Nucleus accumbens (tissue), 56 donors: ENCODE measurements at places on chromosomes 4 and X.

GRCh38 chr4:105634402-105635080 is 73.9 kb downstream of the INTS12 start:
- no peak for DNase-seq

DNA sequence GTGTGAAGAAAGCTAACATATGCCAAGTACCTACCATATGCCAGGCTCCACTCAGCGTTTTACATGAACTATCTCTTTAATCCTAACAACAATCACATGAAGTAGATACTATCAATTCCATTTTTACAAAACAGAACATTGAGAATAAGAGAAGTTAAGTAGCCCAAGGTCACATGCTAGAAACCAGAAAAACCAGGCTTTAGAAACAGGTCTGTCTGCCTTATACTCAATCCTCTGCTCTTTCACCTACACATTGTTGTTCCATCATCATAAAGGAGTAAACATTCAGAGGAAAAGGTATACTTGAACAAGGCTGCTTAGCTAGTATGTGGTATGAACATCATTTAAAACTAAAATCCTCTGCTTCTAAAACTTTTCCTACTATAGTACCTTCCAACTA is 42.1 kb downstream of the WDFY3 start:
- no peak for DNase-seq

GRCh38 chr4:56787380-56787779 is 34.1 kb downstream of the SPINK2 start:
- DNase-seq, result no peak

- DNase-seq, result no peak
Observed at GRCh38 chrX:141791856-141792255, 46.3 kb upstream of the MAGEC3 start.

- DNase-seq, result no peak
Observed at GRCh38 chrX:41779030-41779564, 55.1 kb downstream of the GPR82 start.

DNA sequence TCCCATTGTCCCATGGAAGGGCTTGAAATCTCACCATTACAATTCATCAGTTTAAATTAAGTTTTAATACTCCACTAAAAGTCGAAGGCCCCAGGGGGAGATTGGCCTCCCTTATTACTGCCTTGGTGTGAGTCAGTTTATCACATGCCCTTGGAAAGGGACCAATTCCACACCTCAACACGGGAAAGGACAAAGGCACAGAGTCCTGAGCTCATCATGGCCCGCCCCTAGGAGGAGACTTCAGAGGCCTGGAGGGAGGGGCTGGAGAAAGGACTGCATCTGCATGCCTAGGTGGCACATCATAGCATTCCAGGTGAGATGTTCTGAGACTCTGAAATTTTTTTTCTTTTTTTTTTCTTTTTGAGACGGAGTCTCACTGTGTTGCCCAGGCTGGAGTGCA is 2.8 kb upstream of the SEL1L3 start:
- no peak for DNase-seq

GRCh38 chrX:111041018-111041462 is 55.0 kb upstream of the PAK3 start:
- no peak for DNase-seq

GRCh38 chr4:87353592-87353991 is 30.9 kb upstream of the HSD17B13 start:
- no peak for DNase-seq

DNA sequence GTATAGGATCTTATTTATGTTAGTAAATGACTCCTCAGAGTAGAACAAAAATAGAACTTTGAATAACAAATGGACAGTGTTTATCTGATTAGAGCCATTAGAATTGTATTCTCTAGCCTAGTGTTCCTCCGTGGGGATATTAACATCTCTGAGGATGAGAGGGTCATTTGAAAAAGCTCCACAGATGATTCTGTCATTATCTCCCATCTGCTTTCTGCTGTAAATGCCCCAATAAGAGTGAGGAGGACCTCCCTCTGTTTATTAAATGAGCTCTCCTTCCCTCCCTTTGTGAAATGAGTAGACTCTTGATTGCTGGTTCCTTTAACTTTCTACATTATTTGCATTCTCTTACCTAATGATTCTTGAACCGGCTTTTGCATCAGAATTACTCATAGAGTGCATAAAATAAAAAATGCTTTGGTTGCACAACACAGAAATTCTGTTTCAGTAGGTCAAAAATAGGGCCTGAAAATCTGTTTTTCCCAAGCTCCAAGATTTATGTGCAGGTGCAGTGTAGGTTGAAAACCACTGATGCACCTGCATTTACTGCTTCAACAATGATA is 18.0 kb downstream of the GC start:
- no peak for DNase-seq

DNA sequence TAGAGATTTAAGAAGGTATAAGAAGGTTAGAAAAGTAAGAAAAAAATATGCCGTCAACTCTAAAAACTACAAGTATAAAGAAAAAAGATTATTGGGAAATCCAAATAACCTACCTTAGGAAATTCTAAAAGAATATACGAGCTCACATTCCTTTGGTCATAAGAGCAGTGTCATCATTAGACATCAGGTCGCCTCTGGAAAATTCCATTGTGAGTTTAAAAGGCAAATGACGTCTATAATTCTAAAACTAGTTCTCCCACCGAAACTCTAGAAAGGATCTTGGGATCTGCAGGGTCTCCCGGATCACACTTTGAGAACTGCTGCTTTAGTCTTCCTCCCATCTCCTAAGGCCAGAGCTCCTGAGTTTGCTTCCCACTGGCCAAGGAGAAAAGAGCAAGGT is 518 bp upstream of the SAT1 start:
- DNase-seq, result no peak

GRCh38 chr4:130074096-130074495 is 978.1 kb downstream of the C4orf33 start:
- no peak for DNase-seq

- no peak for DNase-seq
Observed at GRCh38 chrX:80751456-80751855, 58.2 kb downstream of the BRWD3 start.

GRCh38 chr4:186297013-186297645 is 31.1 kb downstream of the F11 start:
- DNase-seq, result no peak

DNA sequence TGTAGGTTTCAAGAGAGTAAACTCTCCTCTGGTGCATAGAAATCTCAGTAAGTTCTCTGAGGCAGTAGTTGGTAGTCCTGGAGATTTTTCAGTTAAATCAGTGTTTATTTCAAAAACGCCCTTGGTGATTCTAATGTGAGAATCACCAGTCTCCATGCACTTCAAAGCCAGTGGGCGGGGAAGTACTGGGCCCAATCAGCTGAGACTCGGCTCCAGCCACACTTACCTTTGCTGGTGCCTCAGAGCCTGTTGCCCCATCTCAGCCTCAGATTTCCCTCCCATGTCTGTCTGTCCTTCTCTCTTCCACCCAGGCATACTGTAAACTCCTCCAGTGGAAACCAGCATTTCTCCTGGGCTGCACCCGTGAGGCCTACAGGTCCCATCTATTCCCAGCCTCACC is 7.4 kb upstream of the MGST2 start:
- no peak for DNase-seq

DNA sequence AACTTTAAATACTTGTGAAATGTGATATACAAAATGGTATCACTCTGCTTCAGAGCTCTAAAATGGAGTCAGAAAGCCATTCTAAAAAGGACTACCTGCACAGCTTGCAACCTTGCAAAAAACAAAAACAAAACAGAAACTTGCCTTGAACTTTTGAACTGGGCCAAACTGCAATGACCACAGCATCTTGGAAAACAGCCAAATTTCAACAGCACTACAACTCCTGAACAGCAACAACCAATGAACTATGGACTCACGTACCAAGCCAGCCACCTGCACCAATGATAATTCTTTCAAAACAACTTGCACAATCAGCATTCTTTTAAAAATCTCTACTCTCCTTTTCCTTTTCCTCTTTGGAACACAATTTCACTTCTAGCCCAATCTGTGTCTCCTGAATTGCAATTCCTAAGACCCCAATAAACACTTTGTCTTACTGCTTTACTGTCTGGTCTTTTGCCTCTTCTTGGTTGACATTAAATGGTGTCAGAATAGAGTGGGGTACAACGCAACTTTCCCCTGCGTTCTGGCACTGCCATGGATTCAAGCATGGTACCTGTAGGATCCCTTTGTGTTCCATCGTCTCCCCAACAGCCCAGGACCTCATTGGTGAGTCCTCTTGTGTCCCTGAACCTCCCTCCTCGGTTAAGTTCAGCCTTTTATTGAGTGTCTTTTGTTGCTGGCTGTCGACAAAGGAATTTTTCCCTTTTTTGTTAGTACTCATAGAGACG is 35.7 kb upstream of the FMR1 start:
- no peak for DNase-seq

DNA sequence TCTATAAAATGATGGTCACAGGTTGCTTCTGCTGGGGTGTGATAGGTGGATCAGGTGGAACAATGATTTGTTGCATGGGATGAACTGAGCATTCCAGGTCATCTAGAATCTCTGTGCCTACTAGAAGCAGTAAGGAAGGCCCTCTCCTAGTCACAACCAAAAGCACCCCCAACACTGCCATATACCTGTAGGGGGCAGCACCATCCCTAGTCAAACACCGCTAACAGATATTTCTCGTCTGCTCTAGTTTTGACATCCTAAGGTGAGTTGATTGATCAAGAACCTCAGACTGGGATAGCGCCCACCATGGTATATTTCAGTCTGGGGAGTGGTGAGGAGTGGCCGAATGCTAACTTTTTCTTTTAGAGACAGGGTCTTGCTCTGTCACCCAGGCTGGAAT is 160.2 kb downstream of the NHS start:
- no peak for DNase-seq

GRCh38 chr4:46505131-46505530 is 115.2 kb upstream of the GABRA2 start:
- DNase-seq, result no peak

DNA sequence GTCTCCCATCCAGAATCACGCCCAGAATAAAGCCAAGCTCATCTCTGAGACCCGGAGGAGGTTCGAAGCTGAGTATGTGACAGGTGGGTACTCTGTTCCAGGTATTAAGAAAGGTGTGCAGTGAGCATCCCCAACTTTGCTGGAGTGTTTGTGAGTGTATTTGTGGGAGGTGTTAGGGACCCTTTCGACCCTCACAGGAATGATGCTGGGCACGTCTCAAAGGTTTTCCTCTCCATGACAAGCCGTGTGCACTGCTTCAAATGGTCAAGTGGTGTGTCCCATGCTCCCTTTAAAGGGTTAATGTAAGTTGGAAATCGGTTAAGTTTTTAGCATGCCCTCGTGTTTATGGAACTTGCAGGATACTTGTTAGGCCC is 442 bp downstream of the MOSPD2 start:
- DNase-seq, result no peak

DNA sequence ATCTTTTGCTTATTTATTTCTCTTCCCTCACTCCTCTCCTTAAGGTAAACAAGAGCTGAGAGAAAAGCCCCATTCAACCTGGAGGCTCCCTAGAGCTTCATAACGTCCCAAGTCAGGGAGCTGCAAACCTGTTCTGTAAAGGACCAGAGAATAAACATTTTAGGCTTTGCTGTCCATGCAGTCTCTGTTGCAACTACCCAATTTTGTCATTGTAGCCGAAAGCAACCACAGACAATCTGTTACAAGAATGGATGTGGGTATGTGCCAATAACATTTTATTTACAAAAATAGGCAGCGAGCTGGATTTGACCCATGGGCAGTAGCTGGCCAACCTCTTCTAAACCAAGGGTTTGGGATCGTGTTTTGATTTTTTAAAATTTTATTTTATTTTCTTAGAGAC is 71.3 kb upstream of the TBL1X start:
- DNase-seq, result no peak

DNA sequence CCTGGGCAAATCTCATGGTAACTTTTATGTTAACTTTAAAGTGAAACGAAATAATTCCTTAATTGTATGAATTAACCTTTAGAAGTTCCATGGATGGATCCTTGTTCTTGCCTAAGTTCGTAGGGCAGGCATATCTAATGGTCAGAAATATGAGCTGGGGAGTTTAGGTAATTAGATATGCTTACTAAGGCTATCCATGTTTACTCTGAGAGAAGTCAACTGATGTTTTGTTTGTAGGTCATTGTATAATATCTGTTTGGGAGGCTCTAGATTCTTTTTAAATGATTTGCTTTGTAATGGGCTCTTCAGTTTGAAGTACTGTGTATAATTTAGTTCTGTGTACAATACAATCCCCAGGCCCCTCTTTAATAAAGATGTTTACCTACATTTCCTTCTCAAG is 117.0 kb downstream of the DCK start:
- DNase-seq, result no peak

- DNase-seq, result no peak
Observed at GRCh38 chr4:174435974-174436373, 86.3 kb downstream of the HPGD start.

GRCh38 chr4:174023641-174024040 is 259.8 kb downstream of the FBXO8 start:
- no peak for DNase-seq

- DNase-seq, result no peak
Observed at GRCh38 chr4:183586824-183587223, 72.2 kb downstream of the RWDD4 start.

DNA sequence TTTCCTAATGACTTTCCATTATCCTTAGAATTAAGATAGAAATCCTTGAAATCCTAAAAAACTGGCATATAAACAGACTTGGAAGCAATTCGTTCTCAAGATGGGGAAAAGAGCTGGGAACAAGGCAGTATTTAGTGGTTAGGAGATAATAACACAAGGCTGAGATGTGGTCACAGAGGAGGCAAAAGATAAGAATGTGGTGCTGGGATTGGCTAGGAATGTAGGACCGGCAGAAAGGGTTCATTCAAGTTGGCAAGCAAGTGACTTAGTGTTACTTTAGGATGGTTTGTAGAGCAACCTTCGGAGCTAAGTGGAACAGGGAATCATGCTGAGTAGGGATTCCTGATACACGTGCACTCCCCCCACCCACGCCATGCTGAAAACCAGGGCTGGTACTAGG is 121.9 kb upstream of the RPS6KA3 start:
- no peak for DNase-seq

DNA sequence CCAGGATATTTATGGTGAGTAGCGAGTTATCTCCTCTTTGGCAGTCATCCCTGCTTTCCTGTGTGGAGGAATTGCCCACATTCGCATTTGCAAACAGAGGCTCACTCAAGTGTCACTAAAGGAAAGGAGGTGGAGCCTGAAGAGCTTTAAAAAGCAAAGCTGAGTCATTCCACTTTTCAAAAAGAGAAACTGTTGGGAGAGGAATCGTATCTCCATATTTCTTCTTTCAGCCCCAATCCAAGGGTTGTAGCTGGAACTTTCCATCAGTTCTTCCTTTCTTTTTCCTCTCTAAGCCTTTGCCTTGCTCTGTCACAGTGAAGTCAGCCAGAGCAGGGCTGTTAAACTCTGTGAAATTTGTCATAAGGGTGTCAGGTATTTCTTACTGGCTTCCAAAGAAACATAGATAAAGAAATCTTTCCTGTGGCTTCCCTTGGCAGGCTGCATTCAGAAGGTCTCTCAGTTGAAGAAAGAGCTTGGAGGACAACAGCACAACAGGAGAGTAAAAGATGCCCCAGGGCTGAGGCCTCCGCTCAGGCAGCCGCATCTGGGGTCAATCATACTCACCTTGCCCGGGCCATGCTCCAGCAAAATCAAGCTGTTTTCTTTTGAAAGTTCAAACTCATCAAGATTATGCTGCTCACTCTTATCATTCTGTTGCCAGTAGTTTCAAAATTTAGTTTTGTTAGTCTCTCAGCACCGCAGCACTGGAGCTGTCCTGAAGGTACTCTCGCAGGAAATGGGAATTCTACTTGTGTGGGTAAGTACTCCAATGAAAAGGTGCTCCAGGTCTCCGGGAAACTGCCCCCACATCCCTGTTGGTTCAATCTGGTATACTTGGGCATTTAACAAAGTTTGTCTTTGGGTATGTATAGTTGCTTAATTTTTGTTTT is at the start of gene EGF:
Gene EGF (plus strand): TSS at position 178 of the 890 bp plus-strand sequence. CDS start 453 bp downstream, at position 631.
- no peak for DNase-seq
